H9 (cell line): ENCODE measurements at places on chromosomes 2 and 18.

DNA sequence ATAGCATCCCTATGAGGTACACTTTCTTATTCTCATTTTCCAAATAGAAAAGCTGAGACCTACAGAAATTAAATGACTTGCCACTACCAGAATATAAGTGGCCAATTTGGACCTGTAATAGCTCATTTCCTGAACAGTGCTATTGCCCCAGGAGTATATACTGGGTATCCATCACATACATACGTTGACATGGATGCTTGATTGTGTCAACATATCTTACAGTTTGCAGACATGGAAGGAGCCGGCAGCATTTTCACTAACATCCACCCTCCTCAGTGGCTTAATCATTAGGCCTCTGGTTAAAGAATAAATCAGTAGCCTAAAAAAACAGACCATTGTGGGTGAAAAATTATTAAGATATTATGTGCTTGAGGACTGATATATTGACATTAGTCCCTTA, 829.3 kb downstream of the LRP1B start:
- no peak for DNase-seq
- no peak overlapping the region for H3K27ac ChIP-seq
- no peak overlapping the region for H3K4me3 ChIP-seq
- H3K4me1 ChIP-seq, result no peaks in the 10 kb centered on the region

GRCh38 chr2:96359866-96360265, 24.3 kb downstream of the NCAPH start:
- no peaks in the 10 kb centered on the region for H3K4me1 ChIP-seq
- no peak for DNase-seq
- no peak overlapping the region for H3K27ac ChIP-seq
- H3K4me3 ChIP-seq, result no peak overlapping the region

DNA sequence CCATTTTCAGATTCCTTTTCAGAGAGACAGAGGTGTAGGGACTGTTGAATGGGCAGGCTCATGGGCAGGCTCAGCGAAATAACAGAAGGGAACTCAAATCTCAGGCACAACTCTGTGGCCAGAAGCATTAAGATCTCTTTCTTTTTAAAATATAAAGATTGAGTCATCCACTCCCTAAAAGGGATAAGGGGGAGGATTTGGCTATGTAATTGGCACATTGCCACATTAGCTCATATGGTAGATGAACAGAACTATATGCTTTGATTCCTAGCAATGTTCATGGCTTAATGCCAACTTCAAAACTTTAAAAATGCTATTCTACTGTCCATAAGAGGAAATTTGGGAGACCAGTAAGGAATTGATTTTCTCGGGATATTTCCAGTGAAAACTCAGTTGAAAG, 53.8 kb upstream of the SLC5A7 start:
- no peak overlapping the region for H3K27ac ChIP-seq
- no peaks in the 10 kb centered on the region for H3K36me3 ChIP-seq
- H3K27me3 ChIP-seq, result no peaks in the 10 kb centered on the region
- H3K4me3 ChIP-seq, result no peak overlapping the region

DNA sequence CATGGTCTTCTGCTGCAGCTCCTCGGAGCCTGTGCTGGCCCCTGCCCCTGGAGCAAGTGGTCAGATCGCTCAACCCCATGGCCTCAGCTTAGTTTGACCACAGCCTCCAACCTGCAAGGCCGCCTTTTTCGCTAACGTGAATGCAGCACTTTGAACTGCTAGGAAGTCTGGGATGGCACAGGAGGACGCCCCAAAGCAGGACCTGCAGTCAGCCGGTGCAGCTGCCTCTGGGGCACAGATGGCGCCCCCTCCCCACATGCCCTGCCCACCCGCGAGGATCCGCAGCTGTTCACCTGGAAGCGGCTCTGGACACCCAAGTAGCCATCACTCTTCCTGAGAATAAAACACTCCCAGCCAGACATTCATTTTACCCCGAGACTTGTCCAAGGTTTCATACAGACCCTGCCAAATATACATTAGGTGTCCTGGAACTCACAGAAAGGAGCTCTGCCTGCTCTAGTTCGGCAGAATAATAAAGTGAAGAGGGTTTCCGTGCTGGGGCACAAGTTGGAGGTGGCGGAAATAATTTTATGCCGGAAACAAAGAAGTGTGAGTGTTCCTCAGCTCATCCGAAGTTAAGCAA, 510.1 kb downstream of the EIPR1 start:
- H3K27me3 ChIP-seq, result no peaks in the 10 kb centered on the region
- H3K4me1 ChIP-seq, result no peaks in the 10 kb centered on the region
- no peaks in the 10 kb centered on the region; the same call in 2 of the 3 replicates for H3K36me3 ChIP-seq

GRCh38 chr2:76464310-76464709, 753.6 kb upstream of the GCFC2 start:
- no peaks in the 10 kb centered on the region for H3K36me3 ChIP-seq
- DNase-seq, result no peak
- H3K4me3 ChIP-seq, result no peak overlapping the region
- H3K27me3 ChIP-seq, result no peaks in the 10 kb centered on the region
- no peak overlapping the region for H3K27ac ChIP-seq

- no peaks in the 10 kb centered on the region for H3K27me3 ChIP-seq
- H3K4me1 ChIP-seq, result no peaks in the 10 kb centered on the region
- no peak overlapping the region for H3K27ac ChIP-seq
- no peak for DNase-seq
These were observed 992.2 kb upstream of the PIK3C3 start for GRCh38 chr18:40962784-40963183.

DNA sequence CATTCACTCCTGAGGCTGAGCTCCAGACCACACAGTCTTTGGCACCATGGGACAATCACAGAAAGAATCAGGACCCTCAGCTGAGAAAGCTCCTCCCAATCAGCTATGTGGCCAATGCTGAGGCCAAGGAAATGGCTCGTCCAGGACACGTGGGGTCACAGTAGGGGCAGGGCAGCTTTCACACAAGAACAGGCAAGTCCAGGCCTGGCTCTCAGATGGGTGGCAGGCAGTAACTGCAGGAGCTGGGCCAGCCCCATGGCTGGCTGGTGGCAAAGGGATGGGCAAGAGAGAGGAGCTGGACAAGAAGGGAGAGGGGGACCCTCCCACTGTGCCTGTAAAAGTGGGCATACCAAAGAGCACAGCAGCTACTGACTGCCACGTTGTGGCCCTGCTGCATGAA, 12.2 kb upstream of the EDAR start:
- DNase-seq, result no peak
- H3K4me1 ChIP-seq, result no peaks in the 10 kb centered on the region
- H3K27me3 ChIP-seq, result no peaks in the 10 kb centered on the region
- H3K4me3 ChIP-seq, result no peak overlapping the region
- H3K27ac ChIP-seq, result no peak overlapping the region

DNA sequence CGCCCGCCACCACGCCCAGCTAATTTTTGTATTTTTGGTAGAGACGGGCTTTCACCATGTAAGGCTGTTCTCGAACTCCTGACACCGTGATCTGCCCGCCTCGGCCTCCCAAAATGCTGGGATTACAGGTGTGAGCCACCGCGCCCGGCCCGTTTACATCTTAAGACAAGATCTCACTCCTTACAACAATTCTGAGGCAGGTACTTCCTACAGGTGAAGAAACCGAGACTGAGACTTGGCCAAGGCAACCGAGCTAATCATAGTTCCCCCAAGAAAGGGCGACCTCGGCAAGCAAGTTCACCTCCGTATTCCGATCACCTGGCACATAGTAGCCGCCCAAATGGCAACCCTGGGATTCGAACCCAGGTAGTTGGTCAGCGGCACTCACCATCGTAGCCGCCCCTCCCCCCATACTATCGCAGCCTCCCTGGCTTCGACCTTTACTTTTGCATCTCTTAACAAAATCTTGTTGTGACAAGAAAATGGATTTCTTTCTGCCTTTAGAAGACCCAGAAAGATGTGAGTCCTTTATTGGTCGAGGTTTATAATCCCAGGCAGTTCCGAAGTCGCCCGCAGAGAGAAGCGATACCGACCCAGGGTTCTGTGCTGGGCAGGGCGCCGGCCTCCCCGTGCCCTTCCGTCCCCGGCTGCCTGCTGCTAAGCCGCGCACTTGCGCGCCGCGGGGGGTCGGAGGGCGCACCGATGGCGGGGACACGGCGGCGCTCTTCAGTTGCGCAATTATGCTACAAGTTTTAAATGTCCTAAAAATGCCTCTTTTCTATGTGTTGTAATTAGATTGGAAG, 1.1 kb upstream of the FZD5 start:
- peaks cover 4% of the 10 kb centered on the region; the same call in 1 of the 2 replicates for H3K4me1 ChIP-seq
- H3K4me3 ChIP-seq, result peak overlapping the region; percentile 89

DNA sequence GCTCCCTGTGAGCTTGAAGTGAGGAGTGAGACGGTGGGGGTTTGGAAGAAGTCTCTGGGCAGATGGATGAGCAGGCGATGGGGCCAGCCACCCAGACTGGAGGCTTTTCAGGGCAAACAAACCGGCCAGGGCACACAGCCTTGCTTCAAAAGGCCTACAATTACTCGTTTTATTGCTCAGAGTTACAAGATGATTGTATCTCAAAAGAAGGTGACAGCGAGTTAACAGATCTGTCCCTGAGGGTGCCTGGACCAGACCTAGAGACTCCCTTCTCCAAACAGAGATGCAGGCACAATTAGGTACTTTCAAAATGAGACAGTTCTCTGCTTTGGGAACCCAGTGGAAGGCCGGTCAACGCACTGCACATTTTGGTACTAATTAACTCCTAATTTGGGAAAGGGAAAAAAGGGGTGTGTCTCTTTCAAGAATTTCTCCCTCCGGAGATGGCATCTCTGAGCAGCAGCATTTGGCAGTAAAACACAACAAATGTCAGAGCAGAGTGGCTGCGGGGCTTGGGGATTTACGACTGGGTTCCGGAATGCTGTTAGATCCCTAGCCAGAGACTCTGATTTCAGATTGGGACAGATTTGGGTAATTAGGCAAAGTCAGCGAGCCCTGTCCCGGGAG, 226.7 kb downstream of the TTC32 start:
- H3K4me1 ChIP-seq, result no peaks in the 10 kb centered on the region
- H3K36me3 ChIP-seq, result no peaks in the 10 kb centered on the region
- no peaks in the 10 kb centered on the region for H3K27me3 ChIP-seq
- no peak overlapping the region for H3K4me3 ChIP-seq

- no peaks in the 10 kb centered on the region; the same call in 1 of the 2 replicates for H3K4me1 ChIP-seq
- no peak overlapping the region for H3K27ac ChIP-seq
- no peak for DNase-seq
- no peak overlapping the region for H3K4me3 ChIP-seq
- peaks cover 2% of the 10 kb centered on the region; the same call in 1 of the 2 replicates for H3K27me3 ChIP-seq
These were observed 7.7 kb downstream of the SLC1A4 start for GRCh38 chr2:64996871-64997307.

GRCh38 chr2:219298759-219299371, 10.3 kb downstream of the PTPRN start:
- H3K27ac ChIP-seq, result no peak overlapping the region
- no peaks in the 10 kb centered on the region; the same call in 1 of the 2 replicates for H3K27me3 ChIP-seq
- H3K4me1 ChIP-seq, result no peaks in the 10 kb centered on the region
- H3K4me3 ChIP-seq, result peak overlapping the region; percentile 62
- peak; percentile 89 for DNase-seq
- H3K36me3 ChIP-seq, result no peaks in the 10 kb centered on the region

DNA sequence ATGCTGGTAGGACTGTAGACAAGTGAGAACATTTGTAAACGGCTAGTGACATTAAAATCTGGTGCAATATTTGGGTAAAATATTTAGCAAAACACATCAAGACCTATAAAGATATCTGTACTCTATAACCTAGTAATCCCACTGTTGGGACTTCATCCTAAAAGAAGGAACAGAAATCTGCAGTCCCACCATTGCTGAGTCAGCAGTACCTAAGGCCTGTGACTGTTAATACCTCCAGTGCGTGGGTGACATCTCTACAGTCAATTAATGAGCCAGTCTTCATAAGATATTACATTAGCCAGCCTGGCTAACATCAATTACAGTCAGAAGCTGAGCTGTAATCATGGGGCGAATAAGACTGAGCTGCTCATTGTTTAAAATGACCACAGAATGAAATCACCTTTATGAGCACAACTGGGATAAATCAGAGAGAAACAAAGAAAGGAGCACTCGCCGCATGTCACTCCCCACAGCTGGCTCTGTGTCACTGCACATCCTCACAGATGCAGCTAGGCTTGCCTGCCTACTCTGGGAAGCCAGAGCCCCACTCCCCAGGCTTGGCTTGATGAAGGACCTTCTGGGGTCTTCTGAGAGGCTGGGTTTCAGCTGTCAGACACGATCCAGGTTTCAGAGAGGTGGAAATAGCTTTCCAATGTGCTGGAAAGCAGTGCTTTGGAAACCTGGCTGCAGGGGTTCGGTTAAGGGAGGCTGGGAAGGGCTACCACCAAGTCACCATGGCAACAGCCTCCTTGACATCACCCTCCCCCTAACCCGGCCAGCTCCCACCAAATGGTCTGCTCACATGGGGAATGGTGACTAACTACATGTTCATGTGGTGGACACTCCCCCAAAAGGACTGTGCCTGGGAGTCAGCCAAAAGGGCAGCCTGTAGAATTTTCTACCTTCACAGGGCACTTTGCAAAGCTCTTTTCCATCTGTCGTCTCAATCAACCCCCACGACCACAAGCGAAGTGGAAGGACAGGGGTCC, 145.0 kb downstream of the ZBTB7C start:
- H3K4me3 ChIP-seq, result no peak overlapping the region
- H3K4me1 ChIP-seq, result no peaks in the 10 kb centered on the region
- DNase-seq, result no peak
- no peaks in the 10 kb centered on the region for H3K27me3 ChIP-seq

GRCh38 chr18:7133181-7133580, 15.6 kb upstream of the LAMA1 start:
- no peak overlapping the region for H3K27ac ChIP-seq
- no peak overlapping the region for H3K4me3 ChIP-seq
- DNase-seq, result no peak

- no peaks in the 10 kb centered on the region for H3K4me1 ChIP-seq
- DNase-seq, result no peak
- H3K27me3 ChIP-seq, result no peaks in the 10 kb centered on the region
- no peak overlapping the region for H3K27ac ChIP-seq
- no peaks in the 10 kb centered on the region for H3K36me3 ChIP-seq
These were observed 684.6 kb upstream of the ID2 start for GRCh38 chr2:7997279-7997678.

DNA sequence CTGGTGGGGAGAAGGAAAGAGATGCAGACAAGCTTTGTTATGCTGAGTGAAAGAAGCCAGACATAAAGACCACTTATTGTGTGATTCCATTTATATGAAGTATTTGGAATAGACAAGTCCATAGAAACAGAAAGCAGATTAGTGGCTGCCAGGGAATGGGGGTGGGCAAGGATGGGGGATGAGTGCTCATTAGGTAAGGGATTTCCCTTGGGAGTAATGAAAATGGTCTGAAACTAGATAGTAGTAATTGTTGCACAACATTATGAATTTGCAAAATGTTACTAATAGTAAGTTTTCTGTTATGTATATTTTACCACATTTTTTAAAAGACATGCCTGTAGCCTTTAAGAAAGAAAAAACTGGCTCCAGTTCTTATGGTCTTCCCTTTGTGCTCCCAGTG, 154.9 kb downstream of the LNPK start:
- no peak for DNase-seq
- H3K4me3 ChIP-seq, result no peak overlapping the region
- H3K27me3 ChIP-seq, result no peaks in the 10 kb centered on the region

- peaks cover 3% of the 10 kb centered on the region; the same call in 1 of the 2 replicates for H3K4me1 ChIP-seq
- H3K36me3 ChIP-seq, result no peaks in the 10 kb centered on the region
- peaks cover 4% of the 10 kb centered on the region; the same call in 1 of the 2 replicates for H3K27me3 ChIP-seq
- no peak overlapping the region for H3K4me3 ChIP-seq
- DNase-seq, result no peak
These were observed 28.3 kb downstream of the TNS1 start for GRCh38 chr2:217974389-217975005.

- no peak overlapping the region for H3K4me3 ChIP-seq
- no peak for DNase-seq
- no peak overlapping the region for H3K27ac ChIP-seq
- no peaks in the 10 kb centered on the region for H3K4me1 ChIP-seq
- H3K27me3 ChIP-seq, result no peaks in the 10 kb centered on the region
These were observed 74.7 kb upstream of the PTPRM start for GRCh38 chr18:7492385-7492784.

GRCh38 chr2:156465573-156465972, 29.4 kb downstream of the GPD2 start:
- DNase-seq, result no peak
- peaks cover 5% of the 10 kb centered on the region; the same call in 1 of the 2 replicates for H3K4me1 ChIP-seq
- H3K27me3 ChIP-seq, result no peaks in the 10 kb centered on the region
- no peak overlapping the region for H3K4me3 ChIP-seq
- H3K36me3 ChIP-seq, result no peaks in the 10 kb centered on the region; the same call in 1 of the 2 replicates
